HepG2 (cell line): ENCODE measurements at places on chromosomes 1 and 21. TPM values are rescaled to one million over a fixed set of nuclear protein-coding genes. Genes with fewer than 3 reads are reported as not detected.
A peak's percentile ranks its signal among the peaks of the same experiment; 100 is the strongest.

GRCh38 chr1:84181350-84182005 is 37.4 kb downstream of the PRKACB start:
- no peak for DNase-seq
- H3K4me1 ChIP-seq, result no peaks in the 10 kb centered on the region
- H3K4me3 ChIP-seq, result no peak overlapping the region
- H3K27me3 ChIP-seq, result no peaks in the 10 kb centered on the region
- H3K36me3 ChIP-seq, result no peaks in the 10 kb centered on the region

DNA sequence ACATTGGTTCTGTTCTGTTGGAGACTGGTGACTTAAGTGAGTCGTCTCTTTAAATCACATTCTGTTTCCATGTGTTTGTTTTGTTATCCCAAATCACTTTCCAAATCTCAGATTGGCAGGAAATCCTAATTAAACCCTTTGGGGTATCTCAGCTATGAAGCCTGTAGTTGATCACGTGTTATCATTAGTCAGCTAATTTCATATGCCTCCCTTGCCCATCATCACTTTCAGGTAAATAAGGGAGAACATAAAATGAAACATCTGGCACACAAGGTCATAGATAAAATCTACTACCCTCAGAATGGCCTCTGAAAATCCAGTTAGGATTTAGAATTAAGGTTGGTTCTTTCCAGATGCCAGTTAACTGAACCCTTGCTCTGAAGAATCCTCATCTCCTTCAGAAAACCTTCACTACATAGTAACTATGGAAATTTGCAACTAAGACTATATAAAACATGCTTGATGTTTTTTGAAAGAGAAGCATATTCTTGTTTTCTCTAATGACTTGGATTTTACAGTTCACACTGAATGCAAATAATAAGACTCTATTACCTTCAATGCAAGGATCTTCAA is 401.5 kb downstream of the DSCAM start:
- no peak overlapping the region for H3K4me3 ChIP-seq
- H3K27me3 ChIP-seq, result no peaks in the 10 kb centered on the region
- H3K36me3 ChIP-seq, result no peaks in the 10 kb centered on the region
- no peaks in the 10 kb centered on the region for H3K4me1 ChIP-seq

The UTP11 gene
- total RNA-seq, result 44.8 and 71.4 TPM in 2 replicates

DNA sequence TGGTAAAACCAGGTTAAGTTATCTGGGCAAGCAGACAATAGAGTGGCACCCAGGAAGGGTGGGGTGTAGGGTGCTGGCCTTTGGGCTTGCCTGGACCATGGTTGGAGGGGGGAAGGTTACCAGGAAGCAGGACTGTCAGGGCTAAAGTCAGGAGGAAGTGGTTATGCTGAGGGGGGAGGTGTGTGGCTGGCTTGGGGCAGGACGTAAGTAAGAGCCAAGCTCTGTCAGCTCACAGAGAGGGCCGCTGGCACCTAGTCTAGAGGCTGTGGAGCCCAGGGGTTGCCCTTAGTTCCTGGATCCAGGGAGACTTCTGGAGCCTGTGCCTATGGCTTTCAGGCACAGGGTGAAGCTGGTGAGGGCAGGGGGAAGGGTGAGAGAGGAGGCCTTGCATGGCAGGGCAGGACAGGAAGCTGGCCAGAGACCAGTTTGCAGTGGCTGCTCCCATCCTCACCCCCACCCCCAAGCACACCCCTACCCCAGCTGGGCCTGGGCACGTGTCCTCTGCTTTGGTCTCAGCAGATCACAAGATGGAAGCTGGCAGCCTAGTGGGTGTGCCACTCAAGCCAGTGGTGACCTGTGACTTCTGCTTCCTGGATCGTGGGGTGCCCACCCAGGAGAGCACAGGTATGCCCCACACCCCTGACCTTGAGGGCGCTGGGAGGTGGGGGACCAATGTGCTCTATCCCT is 20.5 kb upstream of the SMYD3 start:
- no peak overlapping the region for H3K27ac ChIP-seq
- H3K27me3 ChIP-seq, result peaks cover 3% of the 10 kb centered on the region; the same call in 1 of the 2 replicates
- H3K4me3 ChIP-seq, result peak overlapping the region; percentile 57
- H3K36me3 ChIP-seq, result no peaks in the 10 kb centered on the region
- peaks cover 30% of the 10 kb centered on the region for H3K4me1 ChIP-seq
- no peak for DNase-seq

DNA sequence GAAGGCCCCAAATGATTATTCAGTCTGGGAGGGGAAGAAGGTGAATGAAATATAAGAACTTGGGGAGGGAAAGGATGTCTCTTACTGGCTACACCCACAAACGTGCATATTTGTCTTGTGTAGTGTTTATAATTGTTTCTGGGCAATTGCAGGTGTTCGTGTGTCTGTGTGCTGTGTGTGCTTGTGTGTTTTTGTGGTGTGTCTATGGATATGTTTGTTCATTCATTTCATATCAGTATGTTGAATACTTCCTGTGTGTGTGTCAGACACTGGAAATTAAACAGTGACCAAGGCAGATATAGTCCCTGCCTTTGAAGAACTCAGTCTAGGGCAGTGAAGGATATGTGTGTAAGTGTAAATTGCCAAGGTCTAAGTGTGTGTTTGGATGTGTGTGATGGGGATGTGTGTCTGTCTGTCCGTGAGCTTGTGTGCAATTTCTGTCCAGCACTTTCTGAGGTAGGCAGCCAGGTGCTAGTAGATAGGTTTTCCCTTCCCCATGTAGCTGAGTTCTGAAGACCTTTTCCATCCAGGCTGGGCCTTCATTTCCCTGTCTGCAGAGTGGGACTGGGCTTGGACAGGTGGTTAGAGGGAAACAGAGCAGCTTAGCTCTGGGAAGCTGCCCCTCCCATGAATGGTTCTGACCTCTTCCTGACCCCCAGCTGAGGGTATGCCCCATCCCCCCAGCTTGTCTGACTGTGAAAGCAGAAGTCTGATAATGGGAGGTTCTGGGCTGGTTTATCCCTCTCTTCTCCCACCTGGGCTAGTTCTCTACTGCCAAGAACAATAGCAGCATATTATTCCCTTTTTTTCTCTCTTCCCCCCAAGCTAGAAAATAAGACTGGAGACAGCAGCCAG is 3.8 kb downstream of the AGO1 start:
- H3K4me1 ChIP-seq, result peaks cover 46% of the 10 kb centered on the region
- peak; percentile 20 for DNase-seq
- H3K4me3 ChIP-seq, result no peak overlapping the region
- H3K27me3 ChIP-seq, result no peaks in the 10 kb centered on the region; the same call in 2 of the 3 replicates

DNA sequence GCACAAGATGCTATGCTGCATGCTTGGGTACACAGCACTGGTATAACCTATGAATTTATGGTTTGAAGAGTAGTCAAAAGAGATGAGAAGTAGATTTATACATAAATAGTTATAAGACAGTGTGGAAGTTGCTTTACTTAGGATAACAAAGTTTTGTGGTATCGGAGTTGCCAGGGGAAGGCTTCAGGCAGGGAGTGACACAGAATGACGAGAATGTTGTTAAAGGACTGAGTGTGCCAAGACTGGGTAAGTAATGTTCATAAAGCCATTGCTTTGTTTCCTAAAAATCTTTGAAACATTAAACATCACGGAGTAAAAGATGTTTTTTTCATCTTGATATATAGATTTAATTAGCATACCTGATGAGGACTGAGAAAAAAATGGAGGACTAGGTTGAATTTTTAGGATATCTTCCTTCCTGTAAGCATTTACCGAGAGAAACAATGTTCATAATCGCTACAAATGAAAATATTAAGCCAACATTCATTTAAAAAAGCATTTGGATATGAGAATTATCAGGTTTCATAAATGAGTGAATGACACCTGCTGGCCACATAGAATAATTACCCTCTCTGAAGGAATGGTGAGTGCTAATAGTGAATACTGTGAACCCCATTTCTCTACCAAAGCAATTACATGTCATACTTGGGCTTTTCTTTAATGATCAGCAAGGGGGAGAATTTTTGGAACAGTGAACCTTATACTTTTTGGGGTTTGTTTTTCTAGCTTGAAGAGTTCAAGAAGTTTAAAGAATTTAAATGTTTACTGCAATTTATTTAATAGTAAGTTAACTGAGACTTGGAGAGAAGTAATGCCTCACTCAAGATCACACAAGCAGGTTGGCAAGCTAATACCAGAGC is 28.4 kb downstream of the EXTL2 start:
- no peak overlapping the region for H3K4me3 ChIP-seq
- H3K36me3 ChIP-seq, result no peaks in the 10 kb centered on the region
- DNase-seq, result peak; percentile 10
- H3K27me3 ChIP-seq, result no peaks in the 10 kb centered on the region

DNA sequence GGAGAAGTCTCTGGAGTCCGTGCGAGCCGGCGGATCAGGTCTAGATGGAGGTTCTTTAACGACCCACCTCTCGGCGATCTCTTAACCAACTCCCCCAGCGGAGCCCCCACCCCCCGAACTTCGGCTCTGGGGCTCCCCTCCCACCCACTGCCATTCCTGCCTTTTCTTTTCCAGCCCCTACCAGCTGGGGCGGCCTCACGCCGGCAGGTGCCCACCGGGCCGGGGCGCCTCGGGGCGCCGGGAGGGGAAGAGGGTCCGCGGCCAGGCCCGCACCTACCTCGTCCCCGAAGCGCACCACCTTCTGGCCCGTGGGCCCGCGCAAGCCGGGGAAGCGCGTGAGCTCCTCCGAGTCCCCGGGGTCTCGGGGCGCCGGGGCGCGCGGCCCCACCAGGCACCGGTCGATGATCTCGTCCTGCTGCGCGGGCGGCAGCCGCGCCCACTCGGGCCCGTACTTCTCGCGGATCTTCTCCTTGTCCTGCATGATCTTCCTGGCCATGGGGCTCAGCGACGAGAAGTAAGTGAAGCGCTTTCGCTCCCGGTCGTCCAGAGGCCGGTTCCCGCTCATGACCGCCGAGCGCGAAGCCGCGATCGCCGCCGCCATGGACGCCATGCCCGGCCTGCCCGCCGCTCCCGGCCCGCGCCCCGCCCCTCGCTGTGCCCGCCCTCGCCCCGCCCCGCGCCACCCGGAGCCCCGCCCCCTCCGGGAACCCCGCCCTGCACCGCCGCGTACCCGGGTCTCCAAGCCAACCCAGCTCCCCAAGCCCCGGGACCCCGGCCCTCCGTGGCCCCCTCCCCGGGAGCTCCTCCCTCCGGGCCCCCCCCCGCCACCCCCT is at the start of gene C1orf198:
Gene C1orf198, minus strand, starts transcription at position 619 of the 833 bp plus-strand sequence. Its CDS starts 9 bp downstream, at position 610.
- H3K27ac ChIP-seq, result peak within 1 kb of the TSS; percentile 86
- H3K36me3 ChIP-seq, result no peaks in the 10 kb centered on the region; the same call in 2 of the 3 replicates
- peaks cover 58% of the 10 kb centered on the region for H3K4me1 ChIP-seq
- DNase-seq, result peak; percentile 32
- peak within 1 kb of the TSS; percentile 93 for H3K4me3 ChIP-seq
- no peaks in the 10 kb centered on the region for H3K27me3 ChIP-seq

DNA sequence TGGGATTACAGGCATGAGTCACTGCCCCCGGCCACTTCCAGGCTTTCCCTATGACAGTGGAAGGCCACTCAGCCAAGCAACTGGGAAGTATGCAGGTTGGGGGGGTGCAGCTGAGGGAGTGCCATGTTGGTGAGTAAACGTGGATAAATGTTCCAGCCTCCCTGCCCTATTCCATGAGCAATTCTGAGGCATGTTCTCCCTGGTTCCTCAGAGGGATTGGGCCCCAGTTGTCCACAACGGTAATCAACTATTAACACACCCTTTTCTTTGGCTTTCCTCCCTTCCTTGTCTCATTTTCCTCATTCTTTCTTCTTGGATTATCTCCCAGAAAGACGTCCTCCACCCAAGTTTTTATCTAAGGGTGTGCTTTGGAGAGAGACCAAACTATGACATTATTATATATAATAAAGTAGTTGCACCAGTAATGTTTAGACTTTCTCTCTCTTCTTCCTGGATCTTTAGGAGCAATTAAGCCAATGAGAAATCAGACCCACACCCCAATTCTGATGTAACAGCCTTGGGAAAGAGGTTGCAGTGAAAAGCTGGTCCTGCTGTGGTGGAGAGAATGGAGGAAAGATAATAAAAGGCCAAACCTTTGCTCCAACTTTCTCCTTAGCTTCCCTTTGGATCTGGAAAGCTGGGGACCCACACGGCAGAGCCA is 6.8 kb upstream of the SLAMF9 start:
- no peaks in the 10 kb centered on the region for H3K4me1 ChIP-seq
- H3K36me3 ChIP-seq, result no peaks in the 10 kb centered on the region
- no peak overlapping the region for H3K27ac ChIP-seq

The OR2W3 gene
- total RNA-seq, result not detected in 2 replicates

The DENND2C gene
- total RNA-seq, result 0.25 and 0.33 TPM in 2 replicates

DNA sequence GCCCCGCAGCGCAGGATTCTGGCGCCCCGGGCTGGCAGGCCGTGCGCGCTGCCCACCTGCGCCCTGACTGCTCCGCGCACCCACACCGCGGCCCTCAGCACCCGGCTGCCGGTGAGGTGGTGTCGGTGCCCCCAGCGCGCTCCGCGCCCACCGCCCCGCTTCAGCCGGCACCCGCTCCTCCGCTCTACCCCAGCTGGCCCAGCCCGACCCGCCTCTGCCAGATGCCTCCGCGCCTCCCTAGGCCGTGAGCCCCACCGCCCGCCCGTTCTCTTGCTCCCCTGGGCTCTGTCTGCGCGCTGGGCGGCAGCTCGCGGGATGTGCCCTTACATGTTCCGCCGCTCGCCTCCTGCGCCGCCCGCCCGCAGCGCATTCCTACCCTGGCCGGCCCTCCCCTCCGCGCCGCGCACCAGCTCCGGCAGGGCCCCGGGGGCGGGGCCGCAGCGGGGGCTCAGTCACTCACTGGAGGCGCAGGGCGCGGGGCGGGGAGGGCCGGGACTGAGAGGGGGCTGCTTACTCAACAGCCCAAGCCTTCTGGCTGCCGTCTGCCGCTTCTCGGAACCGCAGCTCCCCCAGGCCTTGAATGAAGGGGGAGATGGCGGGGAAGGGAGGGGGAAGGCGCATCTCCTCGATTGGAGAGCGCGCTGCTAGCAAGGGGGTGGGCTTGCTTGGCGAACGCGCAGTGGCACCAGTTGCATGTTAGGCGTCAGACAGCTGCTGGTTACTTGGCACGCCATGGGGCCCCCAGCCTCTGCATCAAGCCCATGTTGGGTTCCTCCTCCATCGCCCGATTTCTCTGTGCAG is at the start of gene PHLDA3:
Gene PHLDA3, minus strand, starts transcription at position 345 of the 801 bp plus-strand sequence. CDS start 402 bp downstream, outside the sequence.
- H3K4me1 ChIP-seq, result peaks cover 45% of the 10 kb centered on the region
- H3K27ac ChIP-seq, result peak within 1 kb of the TSS; percentile 67
- H3K4me3 ChIP-seq, result peak within 1 kb of the TSS; percentile 96
- peaks cover 16% of the 10 kb centered on the region; the same call in 2 of the 3 replicates for H3K27me3 ChIP-seq
- DNase-seq, result peak; percentile 66
- H3K36me3 ChIP-seq, result 0 out of 3 replicates have a peak, but pooled peaks cover 6% of the 10 kb centered on the region

DNA sequence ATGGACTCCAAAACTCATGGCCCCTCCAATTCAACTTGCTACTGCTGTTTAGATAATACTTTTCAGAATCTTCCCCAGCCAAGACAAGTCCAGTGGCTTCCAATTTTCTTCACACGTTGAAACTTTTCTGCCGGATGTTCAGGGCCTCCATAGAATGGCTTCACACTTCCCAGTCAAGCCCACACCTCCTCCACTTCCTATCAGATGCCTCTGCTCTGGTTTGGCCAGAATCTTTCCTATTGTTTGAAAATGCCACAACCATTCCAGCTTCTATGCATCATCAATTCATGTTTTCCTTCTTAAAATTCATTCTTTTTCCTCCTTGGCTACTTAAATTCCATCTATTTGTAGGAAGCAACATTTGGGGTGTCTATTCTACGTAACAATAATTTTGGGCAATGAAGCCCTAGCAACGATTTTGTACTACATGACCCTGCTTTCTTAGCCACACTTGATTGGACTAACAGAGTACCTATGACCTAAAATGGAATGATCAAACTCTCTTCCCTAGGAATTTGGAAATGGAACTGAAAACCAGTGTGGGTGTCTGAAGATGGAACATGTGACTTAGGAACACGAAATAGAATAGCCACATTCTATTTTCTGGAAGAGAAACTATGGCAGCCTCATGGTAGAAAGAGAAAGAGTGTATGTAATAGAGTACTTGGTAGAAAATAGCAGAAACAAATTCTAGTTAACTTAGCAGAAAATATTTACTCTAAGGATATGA is 74.1 kb upstream of the CNIH3 start:
- peaks cover 8% of the 10 kb centered on the region; the same call in 1 of the 2 replicates for H3K4me1 ChIP-seq
- H3K27me3 ChIP-seq, result no peaks in the 10 kb centered on the region; the same call in 1 of the 2 replicates
- DNase-seq, result no peak
- H3K27ac ChIP-seq, result no peak overlapping the region
- H3K36me3 ChIP-seq, result no peaks in the 10 kb centered on the region
- no peak overlapping the region for H3K4me3 ChIP-seq

The RNF186 gene
- 0.20 TPM in 1 of 2 replicates, not detected in the other for total RNA-seq
